ENCODE measurements at places on chromosomes 2 and 18.

DNA sequence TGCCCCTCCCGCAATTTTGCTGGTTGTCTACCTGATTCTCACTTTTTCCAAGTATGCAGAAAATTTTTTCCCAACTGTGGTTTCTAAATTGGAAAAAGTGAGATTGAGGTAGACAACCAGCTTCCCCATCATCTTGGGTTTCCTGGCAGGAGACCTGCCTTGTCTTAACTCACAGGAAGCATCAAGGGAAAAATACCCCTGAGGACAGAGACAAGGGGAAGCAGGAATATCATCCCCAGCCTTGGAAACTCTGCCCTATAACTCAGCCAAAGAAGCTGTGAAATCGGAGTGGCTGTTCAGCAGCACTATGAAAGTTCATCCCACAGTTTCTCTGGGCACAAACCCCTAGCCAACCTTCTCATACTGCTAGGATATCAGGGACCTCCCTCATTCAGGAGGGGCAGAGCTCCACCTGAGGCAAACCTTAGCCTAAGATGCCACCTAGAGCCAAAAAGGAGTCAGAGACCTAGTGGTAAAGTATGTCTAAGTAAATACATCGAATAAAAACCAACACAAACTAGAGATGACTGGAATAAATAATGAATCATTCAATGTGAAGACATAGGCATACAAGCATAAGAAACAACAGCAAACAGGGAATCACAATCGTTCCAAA is 68.2 kb downstream of the ZSWIM2 start:
- no peak for DNase-seq

DNA sequence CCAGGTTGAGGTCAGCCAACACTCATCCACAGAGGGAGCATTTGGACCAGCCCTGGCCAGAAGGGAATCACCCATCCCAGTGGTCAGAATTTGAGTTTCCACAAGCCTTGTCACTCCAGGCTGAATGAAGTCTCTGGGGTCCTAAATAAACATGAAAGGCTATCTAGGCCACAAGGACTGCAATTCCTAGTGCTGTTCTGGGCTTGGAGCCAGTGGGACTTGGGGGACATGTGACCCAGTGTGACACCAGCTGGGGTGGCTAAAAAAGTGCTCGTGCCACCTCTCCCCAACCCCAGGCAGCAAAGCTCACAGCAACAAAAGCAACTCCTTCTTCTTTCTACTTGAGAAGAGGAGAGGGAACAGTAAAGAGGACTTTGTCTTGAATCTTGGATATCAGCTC is 91.7 kb downstream of the MDH1 start:
- DNase-seq, result no peak

DNA sequence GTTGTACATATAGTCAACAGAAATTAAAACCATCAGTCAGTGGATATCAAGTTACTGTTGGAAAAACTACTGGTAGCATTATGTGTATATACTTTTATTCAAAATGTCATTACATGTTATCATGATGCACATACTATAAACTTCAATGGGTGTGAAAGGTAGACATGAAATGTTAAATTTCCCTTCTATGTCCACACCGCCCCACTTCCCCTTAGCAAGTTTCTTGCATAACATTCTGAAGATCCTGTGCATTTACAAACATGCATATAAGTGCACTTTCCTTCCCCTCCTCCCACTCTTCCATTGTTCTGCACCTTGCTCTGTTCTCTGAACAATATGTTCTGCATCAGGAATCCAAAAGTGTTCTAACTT is 16.6 kb upstream of the HK2 start:
- DNase-seq, result no peak

DNA sequence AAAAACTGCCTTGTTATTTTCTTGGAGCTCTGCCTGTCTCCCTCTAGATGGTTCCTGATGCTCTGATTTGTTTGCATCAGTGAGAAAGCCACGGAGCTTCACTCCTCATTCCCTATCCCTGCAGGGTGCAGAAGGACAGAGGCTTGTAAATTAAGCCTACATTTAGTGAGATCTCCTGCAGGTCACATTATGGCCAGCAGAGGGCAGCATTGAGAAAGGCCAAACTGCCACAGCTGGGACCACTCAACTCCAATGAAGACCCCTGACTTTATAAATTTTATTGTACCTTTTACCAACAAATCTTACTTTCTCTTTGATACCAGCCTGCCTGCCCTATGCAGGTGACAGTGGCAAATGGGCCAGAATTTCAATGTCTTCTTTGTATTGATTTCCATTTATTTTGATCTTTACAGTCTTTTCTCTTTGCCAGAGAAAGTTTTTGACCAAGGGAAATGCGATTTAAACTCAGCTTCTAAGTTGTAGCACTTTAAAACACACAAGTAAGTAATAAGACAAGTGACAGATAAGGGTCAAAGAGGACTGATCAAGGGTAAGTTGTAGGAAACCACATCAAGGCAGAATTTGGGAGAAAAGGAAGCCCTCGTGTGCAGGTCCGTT is 1029.1 kb upstream of the KLHL29 start:
- DNase-seq, result peak; percentile 51

DNA sequence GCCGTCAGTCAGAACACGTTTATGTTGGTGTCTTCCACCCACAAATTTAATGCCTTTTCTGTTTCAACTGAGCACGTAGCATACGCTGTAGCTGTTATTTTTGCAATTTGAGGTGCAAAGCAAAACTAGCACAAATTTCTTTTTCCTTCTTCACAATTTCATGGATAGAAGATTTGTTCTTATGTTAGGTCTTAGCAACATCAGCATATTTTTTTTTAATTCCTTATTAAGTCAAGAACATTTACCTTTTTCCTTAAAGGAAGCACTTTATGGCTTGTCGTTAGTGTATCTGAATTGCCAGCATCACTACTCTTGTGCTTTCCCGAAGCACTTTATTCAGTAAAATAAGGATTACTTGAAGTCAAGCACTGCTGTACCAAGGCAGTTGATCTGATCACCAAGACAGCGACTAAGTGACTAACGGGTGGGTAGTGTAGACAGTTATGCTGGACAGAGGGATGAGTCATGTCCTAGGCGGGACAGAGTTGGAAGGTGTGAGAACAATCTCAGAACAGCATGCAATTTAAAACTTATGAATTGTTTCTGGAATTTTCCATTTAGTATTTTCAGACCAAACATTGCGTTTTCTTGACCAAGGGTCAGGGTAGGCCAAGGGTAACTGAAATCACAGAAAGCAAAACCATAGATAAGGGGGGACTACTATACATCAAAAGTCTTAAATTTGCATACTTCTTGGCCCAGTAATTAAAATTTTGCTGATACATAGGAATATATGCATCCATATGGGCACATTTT is 13.3 kb downstream of the BABAM2 start:
- DNase-seq, result peak; percentile 26

DNA sequence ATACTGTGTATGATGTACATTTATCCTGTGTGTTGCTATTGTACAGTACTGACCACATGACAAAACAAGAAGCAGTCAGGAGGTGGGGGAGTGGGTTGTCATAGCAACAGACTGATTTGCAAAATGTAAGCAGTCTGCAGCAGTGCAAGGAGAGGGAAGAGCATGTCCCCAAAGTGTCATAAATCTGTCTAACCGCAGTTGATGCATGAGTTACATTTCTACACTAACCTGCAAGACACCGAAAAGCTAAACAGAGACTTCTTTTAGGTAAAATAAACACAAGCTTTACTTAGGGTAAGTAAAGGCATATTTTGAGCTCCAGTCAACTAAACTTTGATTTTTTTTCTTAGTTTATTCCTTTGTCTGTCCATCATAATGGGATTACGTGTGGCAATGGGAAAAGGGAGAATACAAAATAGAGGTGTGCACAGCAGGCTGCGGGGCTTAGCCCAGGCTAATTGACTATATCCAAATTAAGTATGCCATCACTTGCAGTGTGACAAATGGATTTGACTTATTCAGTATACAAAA is 134.5 kb downstream of the MEIS1 start:
- no peak for DNase-seq

DNA sequence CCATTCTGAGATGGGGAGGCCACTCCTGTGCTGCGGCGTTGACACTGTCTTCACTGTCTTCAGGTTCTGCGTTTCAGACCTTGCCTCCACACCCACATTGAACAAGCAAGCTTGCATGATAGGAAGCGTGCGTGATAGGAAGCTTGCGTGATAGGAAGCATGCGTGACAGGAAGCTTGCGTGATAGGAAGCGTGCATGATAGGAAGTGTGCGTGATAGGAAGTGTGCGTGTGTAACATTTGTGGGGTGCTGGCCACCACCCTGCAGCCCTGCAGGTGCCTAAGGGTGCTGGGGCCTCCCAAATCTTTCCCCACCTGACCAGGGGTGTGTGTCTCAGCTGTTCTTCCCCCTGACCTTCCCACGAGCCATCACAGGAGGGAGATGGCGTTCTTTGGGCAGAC is 25.3 kb downstream of the TSHZ1 start:
- no peak for DNase-seq

DNA sequence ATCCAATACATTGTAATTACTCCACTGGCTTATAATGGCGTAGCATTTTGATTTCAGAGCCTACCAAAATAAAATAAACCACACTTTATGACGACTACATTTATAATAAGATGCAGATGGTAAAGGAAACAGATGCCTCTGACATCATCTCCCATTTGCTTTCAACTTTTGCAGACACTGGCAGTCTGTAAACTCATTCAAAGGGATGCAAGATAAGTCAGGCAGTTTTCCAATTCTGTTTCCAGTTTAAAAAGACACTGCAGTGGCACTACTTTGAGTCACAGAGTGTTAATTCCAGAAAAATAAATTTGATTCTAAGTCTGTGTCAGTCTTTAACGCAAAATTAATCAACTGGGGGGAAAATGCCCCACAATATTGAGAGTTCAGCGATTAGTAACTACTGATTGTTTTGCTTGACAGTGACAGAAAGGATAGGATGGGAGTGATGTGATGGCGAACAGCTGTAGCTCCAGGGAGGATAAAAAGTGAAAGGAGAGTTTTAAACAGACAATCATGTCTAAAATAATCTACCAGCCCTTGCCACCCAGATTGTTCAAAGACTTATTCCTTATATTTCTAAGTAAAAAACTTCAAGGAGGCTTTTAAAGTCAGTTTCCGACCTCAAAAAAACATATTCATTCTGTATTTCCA is 6.7 kb downstream of the DSEL start:
- DNase-seq, result no peak

GRCh38 chr2:45332094-45332493 is 279.0 kb downstream of the SRBD1 start:
- DNase-seq, result no peak

GRCh38 chr2:33929467-33929866 is 330.4 kb upstream of the FAM98A start:
- no peak for DNase-seq

DNA sequence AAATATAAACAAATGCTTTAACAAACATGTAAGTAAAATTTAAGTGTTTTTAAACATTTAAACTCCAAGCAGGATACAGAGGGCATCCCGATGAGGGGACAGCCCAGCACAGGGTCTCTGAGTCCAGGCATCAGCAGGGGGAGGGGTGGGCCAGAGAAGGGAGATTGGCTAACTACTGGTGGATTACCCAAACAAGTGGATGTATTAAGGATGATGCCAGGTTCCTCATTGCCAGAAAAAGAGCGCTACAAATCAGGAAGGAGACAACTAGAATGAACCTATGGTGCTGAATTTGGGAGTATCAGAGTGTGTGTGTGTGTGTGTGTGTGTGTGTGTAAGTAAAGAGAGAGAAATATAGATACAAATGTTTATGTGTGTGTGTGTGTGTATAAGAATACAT is 162.0 kb upstream of the RMP24 start:
- no peak for DNase-seq

- no peak for DNase-seq
Observed at GRCh38 chr2:99974682-99975375, 167.6 kb downstream of the AFF3 start.

DNA sequence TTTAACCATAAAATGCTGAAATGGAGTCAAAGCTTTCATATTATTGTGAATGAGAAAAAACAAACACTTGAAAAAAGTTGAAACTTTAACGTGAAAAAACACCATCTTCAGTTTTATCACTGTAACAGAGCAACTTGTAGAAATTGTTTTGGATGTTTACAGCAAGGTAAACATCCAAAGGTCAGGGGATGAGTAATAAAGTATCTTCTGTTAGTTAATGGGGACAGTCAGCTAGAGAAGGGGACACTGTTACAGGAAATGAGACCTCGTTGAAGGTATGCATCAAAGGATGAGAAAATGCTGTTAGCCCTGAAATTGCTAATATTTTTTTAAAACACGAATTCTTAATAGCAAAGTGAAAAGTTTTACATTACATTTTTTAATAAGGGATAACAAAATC is 2.9 kb downstream of the RHBDD1 start:
- no peak for DNase-seq

DNA sequence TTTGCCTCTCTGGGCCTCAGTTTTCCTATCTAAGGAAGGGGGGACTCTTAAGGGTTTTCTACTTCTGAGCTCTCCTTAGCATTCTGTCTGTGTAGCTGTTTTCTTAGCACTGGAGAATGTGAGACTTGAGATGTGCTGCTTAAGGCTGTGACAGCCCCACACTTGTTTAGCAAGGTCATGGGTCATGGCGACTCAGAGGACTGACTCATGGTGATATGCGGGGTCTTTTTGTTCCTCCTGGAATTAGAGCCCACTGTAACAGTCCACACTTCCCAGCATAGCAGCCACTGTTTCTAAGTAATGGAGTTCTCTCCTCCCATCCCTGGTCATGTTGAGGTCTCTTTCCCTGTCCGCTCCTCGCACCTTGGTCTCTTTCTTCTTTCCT is 4.1 kb upstream of the LPIN1 start:
- DNase-seq, result no peak

DNA sequence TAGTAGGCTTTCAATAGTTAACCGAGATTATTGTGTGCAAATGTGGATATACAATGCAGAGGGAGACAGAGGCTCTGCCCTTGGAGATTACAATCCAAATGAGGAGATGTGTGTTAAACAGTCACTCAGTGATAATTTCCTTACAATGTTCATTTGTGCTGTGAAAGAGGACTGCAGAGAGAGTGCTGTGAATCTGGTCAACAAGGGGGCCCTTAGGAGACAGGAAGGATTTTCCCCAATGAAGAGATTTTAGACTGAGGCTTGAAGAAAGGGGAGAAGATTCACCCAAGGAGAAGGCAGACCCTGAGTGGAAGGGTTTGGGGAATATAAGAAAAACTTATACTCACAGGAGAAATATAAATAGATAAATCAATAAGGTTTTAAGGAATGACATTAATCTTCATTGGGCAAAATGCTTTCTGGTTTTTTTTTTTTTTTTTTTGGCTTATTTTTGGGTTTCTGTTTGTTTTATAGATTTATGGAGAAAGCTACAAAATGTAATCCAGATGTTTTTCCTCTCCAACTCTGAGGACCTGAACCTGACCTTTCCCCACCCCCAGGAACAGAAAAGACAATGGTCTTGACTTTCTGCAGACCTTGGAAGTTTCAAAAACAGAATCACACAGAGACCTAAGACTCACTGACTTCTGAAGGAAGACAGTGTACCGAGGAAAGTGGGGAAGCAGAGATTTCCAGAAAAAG is 151.3 kb upstream of the SERPINE2 start:
- DNase-seq, result no peak

DNA sequence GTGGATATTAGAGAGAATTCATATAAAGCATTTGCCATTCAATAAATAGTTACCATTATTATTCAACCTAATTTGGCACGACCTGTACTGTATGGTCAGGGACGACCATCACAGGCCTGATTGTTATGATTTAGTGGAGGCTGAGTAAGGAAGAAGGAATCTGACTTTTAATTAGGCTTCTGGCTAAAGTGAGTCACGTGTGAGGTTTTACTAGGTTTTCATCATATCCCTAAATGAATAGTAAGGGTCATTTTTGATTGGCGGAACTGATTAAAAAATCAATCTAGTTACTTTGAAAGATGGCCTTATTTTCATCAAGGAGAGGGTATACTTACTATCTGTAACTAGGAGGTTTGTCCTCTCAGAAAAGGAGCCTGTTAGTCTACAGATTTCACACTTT is 143.4 kb downstream of the ADCYAP1 start:
- no peak for DNase-seq

- peak; percentile 40 for DNase-seq
Observed at GRCh38 chr2:35428548-35428947, 927.0 kb upstream of the CRIM1 start.
